ENCODE measurements at places on chromosomes 3 and 15.

DNA sequence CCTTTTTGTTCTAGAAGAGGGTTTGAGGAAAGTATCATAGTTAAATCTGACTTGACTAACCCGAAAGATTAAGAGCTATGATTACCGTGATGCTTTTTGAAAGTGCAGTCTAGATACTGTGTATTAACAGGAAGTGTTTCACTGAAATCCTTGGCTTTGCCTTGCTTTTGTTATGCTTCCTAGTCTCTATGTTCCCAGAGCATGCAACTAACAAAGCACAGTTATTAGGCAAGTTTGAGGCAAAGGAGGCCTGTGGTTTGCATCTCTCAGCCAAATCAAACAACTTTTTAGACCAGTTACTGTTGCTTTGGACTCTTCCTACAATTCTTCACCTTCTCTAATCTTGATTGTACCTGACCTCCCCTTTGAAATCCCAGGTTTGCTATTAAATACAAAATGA lies 3.9 kb downstream of the LXN start:
- no peak for DNase-seq

DNA sequence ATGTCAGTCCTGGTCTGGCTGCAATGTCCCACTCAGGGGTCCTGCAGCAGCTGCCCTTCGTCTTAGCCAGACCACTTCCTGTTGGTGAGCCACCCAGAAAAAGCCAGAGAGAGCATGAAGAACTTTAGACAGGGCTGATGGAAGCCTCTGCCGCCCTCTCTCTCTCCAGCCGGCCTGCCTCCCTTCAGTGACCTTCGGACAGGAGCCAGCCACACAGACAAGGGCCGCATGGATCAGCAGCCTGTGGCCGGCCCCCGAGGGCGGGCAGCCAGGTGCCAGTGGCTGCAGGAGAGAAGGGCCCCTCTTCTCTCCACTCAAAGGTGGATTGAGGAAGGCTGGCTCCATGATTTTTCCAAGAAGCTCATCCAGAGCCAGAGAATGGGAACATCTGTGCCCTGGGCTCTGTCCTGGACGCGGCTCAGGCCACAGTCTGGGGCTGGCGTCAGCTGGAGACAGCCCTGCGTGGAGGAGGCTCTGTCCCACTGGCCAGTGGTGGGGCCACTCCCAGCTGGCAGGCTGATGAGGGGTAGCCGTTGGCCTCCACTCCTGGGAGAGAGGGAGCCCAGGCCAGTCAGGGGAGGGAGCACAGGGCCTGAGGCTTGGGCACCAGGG lies 42.9 kb downstream of the ISG20 start:
- DNase-seq = no peak

DNA sequence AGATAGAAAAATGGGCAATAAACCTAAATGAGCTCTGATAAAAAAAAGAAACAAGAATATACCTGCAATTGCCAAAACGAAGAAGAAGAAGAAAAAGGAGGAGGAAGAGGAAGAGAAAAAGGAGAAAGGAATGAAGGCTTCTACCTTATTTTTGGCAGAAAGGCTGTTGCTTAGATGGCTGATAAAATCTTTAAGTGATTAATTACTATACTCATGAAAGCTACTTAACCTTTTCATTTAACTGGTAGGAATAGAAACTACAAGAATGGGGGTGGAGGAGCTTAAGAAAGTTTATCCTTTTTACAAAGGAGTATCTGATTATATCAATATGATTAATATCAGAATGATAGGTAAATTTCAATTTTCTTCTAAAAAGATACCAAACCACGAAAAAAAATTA lies 75.2 kb downstream of the CLASP2 start:
- no peak for DNase-seq

- no peak for DNase-seq
Observed at GRCh38 chr15:65584241-65584640, 26.7 kb downstream of the INTS14 start.

DNA sequence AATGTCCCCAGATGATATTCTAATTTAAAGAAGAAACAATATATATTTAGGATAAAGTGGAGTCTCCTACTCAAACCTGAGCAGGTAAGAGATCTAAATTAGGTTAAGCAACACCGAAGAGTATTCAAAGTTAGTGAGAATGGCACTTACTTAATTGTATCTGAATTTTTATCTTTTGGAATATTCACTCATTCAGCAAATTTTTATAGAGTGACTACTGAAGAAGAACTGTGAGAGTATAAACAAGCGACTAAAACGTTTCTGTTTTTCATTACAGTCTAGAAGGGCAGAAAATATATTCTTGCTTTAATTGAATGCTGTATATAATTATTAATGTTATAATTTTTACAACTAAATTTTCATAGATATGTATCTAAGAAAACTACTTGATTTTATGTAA lies 567.7 kb upstream of the TBL1XR1 start:
- no peak for DNase-seq

GRCh38 chr15:93719921-93720351 lies 511.4 kb upstream of the MCTP2 start:
- DNase-seq = no peak

GRCh38 chr3:135106445-135106844 lies 311.4 kb downstream of the EPHB1 start:
- DNase-seq = no peak

DNA sequence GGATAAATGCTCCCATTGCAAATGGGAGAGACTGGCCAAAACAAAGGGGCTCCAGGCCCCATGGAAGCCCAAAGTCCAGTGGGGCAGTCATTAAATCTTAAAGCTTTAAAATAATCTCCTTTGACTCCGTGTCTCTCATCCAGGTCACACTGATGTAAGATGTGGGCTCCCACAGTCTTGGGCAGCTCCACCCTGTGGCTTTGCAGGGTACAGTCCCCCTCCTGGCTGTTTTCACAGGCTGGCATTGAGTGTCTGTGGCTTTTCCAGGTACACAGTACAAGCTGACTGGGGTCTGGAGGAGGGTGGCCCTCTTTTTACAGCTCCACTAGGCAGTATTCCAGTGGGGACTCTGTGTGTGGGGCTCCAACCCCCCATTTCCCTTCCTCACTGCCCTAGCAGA lies 45.9 kb downstream of the NIPA2 start:
- no peak for DNase-seq

DNA sequence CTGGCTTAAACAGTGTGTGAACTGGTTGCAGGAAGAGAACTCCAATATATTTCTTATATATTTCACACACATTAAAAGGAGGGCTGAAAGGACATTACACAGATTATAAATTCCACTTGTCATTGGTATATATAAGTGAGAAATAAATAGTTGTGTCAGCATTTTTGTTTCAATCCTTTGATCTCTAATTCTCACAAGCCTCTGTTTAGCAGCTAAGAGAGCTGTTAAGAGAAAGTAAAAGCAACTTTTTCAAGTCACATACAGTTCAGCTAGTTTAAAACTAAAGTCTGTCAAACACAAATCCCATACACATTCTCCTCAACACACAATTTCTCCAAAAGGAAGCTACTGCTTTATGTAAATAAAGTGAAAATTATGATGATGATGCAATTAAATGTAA lies 70.5 kb upstream of the CCDC39 start:
- no peak for DNase-seq

DNA sequence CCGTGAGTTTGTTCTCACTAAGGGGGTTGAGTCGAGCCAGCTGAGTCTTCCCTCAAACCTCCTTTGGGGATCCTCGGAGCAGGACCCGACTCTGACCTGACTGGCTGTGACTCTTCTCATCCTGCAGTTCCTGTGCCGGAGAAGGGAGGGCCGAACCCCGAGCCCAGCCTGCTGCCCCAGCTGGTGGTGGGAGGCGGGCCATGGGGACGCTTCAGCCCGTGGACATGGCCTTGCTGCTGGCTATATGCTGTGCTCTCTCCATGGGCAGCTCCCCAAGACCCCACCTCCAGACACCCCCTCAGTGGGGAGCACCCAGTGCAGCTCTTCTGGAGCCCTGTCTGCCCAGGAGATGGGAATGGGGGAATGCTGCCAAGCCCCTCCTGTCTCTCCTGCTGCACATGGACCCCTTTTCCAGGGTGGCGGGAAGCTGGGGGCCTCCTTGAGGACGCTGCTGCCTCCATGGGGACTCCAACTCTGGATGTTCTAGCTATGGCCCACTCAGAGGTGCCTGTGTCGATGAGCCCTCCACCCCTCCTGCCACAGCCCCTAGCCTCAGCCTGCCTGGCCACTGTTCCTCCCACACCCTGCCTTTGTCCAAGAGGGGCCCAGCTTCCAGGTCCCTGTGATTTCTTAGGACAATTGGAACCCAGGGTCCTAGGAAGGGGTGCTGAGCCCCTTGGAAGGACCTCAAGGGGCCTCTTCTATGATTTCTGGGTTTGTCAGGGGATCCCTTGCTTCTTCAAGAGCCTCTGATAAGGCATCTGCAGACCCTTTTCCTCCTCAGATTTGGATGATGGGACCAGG lies 12.8 kb downstream of the C15orf39 start:
- no peak for DNase-seq

DNA sequence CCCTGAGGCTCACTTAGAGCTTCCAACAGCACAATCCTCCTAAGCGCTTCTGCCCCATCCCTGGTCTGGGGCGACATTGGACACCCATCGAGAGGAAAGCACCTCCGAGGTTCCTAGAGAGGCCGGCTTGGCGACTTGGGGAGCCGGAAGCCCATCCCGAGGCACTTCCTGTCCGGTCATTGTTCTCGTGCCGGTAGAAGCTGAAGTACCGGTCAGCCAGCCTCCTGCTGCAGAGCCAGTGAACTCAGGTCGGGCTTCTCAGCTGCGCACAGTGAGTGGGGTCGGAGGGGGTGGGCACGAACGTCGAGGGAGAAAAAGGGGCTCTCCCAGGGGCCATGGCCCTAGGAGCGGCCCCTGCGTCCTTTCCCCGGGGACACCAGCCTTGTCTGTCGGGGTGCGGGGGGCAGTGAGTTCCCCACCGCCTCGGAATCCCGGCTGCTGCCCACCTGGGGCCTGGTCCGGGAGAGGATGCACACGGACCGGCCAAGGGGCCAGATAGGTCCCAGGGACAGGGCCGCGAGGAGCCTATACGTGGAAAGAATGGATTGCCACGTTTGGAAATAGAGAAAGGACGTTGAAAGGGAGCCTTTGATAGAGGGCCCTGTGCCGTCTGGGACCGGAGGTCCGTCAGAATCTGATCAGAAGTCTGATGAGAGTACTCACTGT lies at the start of gene ZNF35:
TSS of gene ZNF35 (plus strand) at position 169 of the 666 bp plus-strand sequence. CDS start 2,336 bp downstream, outside the sequence.
- DNase-seq = no peak

GRCh38 chr3:69252141-69252540 lies 129.7 kb upstream of the LMOD3 start:
- DNase-seq = no peak

GRCh38 chr3:117880638-117881037 lies 1154.0 kb downstream of the IGSF11 start:
- no peak for DNase-seq

DNA sequence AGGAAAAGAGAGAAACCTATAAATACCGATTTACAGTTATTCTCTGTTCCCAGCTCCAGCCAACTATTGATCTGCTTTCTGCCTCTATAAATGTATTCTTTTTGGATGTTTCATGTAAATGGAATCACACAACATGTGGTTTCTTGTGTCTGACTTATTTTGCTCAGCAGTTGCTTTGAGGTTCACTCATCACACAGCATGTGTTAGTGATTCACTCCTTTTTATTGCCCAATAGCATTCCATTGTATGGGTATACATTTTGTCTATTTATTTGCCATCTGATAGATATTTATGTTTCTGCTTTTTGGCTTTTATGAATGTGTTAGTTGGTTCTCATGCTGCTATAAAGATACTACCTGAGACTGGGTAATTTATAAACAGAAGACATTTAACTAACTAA lies 23.6 kb downstream of the CCR1 start:
- no peak for DNase-seq

GRCh38 chr3:23945913-23946687 lies 1.0 kb downstream of the NR1D2 start:
- peak; percentile 96 for DNase-seq

GRCh38 chr3:104214937-104215336 lies 1151.8 kb upstream of the ALCAM start:
- no peak for DNase-seq

- no peak for DNase-seq
Observed at GRCh38 chr3:135014566-135014965, 219.5 kb downstream of the EPHB1 start.

DNA sequence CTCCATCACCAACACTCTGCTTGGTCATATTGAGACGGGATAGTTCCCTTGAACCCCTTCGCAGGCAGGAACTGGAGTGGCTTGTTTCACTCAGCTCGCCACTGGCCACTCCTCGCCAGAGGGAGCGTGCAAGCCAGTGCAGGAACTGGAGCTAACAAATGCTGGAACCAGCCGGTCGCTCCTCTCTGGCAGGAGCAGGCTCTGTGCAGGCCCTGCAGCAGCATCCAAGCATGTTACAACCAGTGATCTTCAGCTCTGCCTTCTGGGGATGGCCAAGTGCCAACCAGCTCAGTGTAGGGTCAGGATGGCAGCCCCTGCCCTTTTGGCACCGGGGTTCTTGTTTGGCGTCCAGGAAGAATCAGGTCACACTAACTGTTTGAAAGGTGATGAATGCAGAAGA lies 329.0 kb upstream of the AZI2 start:
- no peak for DNase-seq

DNA sequence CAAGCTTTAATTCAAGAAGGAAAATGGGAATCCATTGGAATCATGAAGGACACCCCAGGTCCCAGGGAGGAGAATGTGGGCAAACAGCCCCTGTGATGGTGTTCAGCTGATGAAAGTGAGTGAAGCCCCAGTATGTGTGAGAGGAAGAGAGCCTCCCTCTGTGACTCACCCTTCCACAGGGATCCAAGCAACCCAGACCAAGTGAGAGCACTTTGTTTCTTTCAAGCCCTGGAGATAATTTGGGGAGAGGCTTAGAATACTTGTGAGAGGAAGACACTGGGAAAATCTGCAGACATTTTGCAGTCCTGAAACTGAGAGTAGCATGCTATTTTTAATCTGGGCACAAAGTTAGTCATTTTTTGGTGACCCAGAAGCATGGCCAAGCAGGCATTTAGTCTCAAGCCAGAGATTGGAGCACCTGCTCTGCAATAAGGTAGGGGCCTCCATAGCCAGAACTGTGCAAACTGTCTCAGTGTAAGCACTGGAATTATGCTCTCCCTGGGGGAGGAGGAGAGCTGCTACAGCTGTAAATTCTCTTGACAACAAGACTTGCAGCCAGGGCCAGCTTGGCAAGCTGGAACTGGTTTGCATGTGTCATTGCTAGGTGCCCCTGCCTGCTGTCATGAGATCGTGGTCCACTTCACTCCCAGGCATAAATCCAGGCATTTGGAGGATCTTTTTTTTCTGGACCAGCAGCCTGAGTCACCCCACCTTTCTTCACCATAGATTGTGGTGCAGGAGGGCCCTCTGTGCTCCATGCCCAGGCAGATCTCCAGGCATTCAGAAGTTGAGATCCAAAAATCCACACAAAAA lies 537.8 kb upstream of the DPPA4 start:
- no peak for DNase-seq

Data from T-helper 2 cell (primary cell).